Fibroblast of lung (primary cell): ENCODE measurements at places on chromosomes 3 and 15. TPM values are rescaled to one million over a fixed set of nuclear protein-coding genes. Genes with fewer than 3 reads are reported as not detected.

DNA sequence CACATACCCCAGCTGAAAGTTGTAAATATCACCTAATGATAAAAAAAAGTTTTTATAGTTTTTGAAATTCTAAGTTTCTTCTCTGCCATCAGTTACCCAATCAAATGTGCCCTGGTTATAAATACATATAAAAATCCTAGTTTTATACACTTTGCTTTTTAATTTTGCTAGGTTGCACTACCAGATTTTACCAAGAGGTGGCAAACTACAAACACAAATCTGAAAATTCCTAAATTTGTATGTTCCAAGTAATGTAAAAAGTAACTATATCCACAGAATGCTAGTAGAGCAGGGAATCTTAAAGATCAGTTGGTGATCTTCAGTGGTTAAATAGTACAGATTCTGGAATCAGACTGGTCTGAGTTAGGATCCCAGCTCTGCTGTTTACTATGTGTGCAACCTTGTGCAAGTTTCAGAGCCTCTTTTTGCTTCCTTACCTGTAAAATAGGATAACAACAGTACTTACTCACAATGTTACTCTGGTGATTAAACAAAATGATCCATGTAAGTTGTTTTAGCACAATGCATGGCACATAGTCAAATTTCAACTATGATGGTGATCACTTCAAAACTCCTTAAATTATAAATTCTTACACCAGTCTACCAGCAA, 11.0 kb downstream of the TRPM7 start:
- peak; percentile 19 for DNase-seq

SLC27A2 gene
- under 0.01 and 0.66 TPM in 2 replicates for total RNA-seq

RETNLB gene
- not detected in 2 replicates for total RNA-seq

ZNF639 gene
- total RNA-seq = 41.1 and 49.3 TPM in 2 replicates

GRCh38 chr3:22485954-22486353, 717.2 kb upstream of the UBE2E2 start:
- no peak for DNase-seq

SH2D7 gene
- not detected in 2 replicates for total RNA-seq

DNA sequence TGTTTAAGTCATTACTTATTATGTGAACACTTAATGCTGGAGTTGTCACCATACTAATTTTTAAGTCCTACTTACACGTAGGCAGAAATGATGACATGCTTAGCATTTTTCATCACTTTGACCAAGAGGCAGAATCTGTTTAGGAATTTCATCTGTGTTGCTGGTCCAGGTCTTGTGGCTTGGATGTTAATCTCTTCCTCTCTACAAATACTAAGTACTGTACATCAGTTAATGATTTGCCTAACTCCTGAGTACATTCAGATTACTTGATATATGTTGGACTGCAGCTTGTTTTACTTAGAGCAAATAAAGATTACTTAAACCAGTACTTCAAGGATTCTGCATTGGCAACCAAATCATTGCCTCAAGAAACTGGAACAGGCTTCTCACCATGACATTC, 8.6 kb downstream of the SNRK start:
- peak; percentile 29 for DNase-seq

TMEM207 gene
- total RNA-seq = not detected in 2 replicates

- no peak for DNase-seq
Measured at GRCh38 chr15:26771578-26772153, 1.2 kb downstream of the GABRB3 start.

- DNase-seq = no peak
Measured at GRCh38 chr3:97647441-97647982, 117.0 kb upstream of the ARL6 start.

DNA sequence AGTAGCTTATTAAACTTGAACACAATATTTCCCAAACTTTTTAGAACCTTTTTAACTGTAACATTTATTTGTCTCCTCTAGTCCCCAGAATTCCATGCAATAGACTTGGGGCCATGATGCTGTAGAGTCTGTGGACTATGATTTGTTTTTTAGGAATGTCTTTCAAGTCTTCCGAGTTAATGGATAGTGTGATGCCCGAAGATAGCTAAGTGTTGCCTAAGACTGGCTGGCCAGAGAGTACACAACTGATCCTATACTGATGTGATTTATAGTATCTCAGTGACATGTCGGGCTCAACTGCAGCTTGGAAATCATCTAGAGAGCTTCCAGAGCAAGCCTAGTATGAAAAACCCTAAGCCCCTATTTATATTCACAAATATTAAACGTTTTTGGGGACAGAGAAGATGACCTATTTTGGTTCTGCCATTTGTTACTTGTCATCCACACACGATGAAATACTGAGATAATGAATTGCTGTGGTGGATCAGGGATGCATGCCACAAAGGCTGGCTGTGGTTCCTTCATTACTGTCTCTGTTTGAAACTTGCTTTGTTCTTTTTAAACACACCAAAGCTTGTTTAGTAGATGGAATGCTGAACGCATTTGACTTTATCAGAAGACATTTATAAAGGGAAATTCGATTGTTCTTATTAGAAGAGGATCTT, 507.4 kb downstream of the TAFA4 start:
- no peak for DNase-seq

DNA sequence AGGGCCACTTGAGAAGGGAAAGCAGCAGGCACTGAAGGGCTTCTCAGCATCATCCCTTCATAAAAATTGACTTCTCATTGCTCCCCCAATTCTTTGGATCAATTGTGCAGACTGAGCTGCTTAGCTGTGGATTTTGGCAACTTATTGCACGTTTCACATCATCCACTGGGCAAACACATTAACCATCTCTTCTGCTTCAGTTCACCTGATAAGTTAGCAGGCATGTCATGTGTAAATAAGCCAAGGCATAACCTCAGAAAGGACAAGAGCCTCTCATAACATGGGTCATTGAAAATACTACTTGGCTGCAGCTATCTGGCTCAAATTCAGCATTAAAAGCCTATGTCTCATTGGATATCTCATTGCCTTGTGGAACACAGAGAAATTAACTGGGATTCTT, 366.5 kb downstream of the LRRC3B start:
- no peak for DNase-seq

DNA sequence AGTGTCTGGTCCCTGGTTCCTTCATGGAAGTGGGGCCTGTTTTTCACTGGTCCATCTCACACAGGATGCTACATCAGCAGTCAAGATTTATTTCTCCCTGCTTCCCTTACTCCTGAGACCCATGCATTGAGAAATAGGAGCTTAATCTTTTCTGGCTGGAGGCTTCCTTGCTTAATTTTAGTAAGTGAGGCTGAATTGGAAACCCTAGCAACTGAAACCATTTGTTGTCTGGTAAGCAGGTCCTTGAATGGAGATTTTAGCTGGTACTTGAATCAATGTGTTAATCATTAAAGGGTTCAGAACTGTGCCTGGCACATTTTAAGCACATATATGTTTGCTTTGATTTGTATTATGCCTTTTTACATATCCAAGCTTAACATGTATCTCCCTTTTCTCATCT, 20.2 kb upstream of the MEF2A start:
- no peak for DNase-seq

DNA sequence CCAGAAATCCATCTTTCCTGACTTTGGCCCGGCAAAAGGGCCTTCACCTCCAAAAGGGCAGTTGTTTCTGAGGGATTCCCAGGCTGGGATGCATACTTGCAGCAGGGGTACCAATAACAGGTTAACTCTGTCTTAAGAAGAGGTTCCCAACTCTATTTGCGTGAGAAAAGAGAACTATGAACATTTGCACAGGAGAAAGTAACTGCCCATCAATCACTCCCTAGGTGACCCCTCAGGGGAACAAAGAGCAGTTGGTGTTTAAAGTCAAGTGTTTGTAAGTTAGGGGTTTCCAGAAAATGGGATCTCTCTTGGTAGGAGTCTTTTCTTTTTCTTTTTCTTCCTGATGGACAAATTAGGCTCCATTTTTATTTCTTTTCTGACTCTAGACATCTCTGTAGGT, 97.3 kb downstream of the EPHB1 start:
- DNase-seq = no peak

DNA sequence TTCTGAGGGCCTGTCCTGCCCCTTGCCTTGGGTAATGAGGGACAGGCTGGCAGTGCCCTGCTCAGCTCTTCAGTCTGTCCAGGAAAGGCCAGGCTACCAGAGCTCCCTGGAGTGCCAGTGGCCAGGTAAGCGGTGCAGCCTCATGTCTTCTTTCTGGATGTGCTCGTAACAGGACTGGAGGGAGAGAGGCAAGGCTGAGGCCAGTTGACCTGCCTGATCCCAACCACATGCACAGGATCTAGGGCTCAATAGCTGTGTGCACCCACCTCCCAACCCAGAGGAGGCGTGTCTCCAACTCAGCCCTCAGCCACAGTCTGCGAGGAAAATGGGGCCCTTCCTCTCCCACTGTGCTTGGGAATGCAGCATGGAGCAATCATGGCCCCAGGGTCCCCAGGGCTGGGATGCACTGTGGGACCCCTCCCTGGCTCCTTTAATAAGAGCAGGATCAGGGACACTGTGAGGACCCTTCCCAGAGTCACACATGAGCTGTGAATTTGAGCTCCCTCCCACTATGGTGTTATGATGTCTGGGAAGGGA, 22.5 kb downstream of the ALS2CL start:
- DNase-seq = no peak

DNA sequence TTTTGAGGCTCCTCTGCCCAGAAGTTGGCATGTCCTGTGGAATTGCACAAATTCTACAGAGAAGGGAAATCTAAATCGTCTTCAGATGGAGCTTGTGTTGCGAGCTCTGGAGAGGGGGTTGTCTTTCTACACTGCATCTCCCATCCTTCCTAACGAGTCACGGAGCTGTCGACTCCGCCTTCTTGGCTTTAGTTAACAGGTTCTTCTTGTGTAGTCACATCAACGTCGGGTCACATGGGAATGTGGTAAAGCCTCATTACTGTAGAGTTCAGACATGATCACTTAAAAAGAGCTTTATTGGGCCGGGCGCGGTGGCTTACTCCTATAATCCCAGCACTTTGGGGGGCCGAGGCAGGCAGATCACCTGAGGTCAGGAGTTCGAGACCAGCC, 60.0 kb downstream of the DNASE1L3 start:
- peak; percentile 43 for DNase-seq

ELL3 gene
- total RNA-seq = 6.7 and 10.1 TPM in 2 replicates

DNA sequence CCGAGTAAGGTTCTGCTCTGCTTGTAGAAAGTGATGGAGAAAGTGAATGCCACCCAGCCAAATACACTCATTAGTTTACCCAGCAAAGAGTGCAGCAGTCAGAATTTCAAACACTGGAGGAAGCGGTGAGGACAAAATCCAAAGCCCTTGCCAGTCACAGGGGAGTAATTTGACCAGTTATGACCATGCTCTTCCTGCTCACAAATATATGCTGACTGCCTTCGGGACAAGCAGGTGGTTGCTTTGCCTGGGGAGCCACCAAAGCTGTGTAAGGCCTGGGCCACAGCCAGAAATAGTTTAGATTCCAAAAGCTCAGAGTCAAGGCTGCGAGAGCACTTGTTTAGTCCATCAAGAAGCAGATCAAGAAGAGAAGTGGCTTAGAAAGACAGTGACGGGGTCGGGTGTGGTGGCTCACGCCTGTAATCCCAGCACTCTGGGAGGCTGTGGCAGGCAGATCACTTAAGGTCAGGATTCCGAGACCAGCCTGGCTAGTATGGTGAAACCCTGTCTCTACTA, 51.0 kb upstream of the ATP13A3 start:
- DNase-seq = peak; percentile 55

KIF7 gene
- 11.4 and 11.6 TPM in 2 replicates for total RNA-seq

SMCO1 gene
- total RNA-seq = not detected in 2 replicates

DNA sequence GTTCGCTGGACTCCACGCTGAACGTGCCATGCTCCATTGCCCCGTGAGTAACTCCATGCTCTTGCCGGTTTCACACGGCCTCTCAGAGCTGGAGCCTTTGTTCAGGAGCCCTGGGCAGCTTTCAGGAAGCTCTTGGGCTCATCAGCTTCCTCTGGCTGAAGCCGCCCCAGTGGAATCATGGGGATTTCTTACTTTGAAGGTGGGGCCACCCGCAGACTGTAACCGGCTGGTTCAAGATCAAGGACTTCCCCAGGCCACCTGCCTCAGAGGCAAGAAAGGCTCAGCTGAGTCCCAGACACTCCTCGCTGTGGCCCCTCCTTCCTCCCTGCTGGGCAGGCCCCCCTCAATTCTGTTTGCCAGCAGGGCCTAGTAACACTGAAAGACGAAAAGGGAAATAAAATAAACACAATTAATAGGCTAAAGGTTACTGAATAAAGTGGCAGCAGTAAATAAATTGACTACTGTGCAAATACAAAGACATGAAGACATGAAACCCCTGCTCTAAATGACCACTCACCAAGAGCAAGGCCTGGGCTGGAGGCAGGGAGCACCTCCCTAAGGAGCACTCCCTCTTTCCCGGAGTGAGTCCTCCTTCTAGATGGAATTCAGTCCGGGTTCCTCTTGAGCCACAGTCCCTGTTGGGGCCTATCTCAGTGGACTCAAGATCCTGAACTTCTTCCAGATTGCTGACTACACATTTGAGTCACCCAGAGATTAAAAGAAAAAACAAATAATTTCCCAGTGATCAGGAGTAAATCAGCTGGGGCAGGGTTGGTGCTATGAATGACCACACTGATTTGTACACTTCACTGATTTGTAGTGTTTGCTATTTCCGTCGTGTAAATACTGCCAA, 51.0 kb downstream of the ZDHHC19 start:
- DNase-seq = peak; percentile 85
